NCI-H1694 (cell line): ENCODE measurements at places on chromosomes 3 and 15.

GRCh38 chr3:17259685-17260084 lies 374.9 kb downstream of the PLCL2 start:
- DNase-seq = no peak

DNA sequence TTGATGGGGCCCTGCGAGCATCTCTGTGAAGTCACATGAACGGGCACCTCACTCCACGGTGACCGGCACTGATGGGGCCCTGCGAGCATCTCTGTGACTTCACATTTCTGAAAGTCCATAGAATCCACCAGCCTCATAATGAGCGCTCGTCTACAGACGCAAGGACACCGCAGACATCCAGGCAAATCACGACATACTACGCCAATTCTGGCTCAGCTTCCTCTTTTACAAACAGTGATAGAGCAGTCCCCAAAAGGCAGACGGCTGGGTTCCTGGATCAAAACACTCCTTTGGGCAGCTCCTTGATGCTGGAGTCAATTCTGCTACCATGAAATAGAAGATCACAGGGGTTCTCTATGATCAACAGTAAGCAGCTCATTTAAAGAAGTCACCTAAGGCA lies 125.4 kb downstream of the XXYLT1 start:
- no peak for DNase-seq

DNA sequence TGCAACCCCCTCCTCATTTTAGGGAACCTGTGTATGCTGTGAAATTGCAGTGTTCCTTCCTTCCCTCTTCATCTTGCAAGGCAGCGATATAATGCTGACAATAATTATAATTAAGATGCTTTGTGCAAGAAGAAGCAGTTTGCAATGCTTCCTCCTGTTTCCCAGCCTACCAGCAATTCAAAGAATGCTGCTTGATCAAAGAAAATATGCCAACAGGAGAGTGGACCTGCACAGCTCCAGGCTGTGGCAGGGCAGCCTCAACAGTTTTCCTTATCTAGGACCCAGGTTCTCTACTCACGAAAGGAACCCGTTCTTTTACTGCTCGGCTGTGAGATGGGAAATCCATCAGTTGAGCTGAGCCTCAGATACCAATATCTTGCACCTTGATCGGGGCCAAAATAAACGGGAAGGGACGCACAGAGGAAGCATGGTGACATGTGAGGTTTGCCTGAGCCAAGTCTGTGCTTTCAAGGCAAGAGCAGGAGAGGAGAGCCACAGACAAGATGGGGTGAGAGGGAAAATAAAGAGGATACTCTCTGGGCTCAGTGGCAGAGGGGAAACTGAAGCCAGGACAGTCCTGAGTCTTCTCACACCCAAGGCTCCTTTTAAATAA lies 22.6 kb upstream of the LRTM1 start:
- no peak for DNase-seq

DNA sequence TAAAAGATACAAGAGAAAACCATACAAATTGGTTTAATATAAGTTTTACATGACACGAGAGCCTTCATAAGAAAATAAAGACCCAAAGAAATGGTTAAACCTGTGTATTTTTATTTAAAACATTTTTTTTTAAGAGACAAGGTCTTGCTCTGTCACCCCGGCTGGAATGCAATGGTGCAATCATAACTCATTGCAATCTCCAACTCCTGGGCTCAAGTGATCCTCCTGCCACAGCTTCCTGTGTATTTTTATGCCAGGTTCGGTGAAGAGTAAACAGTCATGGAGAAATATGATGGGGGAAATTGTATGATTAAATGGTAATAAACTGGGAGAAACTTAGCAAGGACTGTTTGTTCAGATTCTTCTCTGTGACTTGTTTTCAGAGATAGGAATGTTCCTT lies 441.0 kb downstream of the TUSC7 start:
- no peak for DNase-seq

- DNase-seq = no peak
These were observed 6.6 kb downstream of the FAM98B start for GRCh38 chr15:38460543-38460942.

DNA sequence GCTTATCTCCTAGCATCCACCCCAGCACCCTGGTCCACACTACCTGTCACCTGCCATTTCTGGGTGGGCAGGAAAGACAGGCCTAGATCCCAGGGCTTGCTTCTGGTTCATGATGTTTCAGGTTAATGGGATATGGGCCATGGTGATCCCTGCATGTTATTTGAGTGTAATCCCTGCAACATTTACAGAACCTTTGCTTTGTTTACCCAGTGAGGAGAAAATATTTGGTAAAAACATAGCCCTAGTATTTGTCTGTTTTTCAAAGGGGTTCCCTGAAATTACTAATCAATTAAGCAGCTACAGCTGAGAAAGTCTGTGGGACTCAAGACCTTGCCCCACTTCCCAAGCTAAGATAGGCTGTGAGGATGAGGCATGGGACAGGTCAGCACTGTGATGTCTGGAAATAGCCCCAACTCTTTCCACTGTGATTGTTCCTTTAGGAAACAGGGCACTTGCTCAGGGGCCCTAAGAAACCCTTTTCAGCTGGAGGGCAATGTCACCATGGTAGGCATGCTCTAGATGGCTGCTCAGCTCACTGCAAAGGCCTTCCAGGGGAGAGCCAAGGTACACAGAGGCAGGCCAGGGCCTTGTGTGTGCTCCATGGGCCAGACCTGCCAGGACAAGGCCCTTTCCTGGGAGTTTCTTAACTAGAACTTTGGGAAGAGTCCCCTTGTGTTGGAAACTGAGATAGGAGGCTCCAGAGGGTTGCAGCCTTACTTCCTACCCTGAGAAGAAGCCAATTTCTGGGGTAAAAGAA lies 11.1 kb downstream of the TRANK1 start:
- DNase-seq = no peak

GRCh38 chr15:96042734-96043224 lies 287.7 kb upstream of the NR2F2 start:
- no peak for DNase-seq

GRCh38 chr3:62372621-62373041 lies 719 bp downstream of the FEZF2 start:
- DNase-seq = no peak

- no peak for DNase-seq
These were observed 454.4 kb downstream of the LPP start for GRCh38 chr3:188608401-188608800.

DNA sequence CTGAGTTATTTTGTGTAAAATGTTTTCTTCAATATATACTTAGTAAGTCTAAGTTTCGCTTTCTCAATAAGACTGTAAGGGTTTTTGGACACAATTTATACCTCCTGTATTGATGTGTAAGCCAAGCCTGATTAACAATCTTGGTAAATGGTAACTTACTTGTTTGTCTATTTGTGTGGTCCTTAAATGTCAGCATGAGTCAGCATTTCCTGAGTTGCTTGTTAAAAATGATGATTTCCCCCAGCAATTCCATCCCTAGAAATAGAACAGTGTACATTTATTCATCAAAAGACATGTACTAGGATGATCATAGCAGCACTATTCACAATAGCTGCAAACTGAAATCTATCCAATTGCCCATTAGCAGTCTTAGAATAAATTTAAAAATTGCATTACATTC lies 53.4 kb upstream of the LRIG1 start:
- no peak for DNase-seq

GRCh38 chr3:98744283-98744682 lies 18.9 kb upstream of the ST3GAL6 start:
- no peak for DNase-seq

DNA sequence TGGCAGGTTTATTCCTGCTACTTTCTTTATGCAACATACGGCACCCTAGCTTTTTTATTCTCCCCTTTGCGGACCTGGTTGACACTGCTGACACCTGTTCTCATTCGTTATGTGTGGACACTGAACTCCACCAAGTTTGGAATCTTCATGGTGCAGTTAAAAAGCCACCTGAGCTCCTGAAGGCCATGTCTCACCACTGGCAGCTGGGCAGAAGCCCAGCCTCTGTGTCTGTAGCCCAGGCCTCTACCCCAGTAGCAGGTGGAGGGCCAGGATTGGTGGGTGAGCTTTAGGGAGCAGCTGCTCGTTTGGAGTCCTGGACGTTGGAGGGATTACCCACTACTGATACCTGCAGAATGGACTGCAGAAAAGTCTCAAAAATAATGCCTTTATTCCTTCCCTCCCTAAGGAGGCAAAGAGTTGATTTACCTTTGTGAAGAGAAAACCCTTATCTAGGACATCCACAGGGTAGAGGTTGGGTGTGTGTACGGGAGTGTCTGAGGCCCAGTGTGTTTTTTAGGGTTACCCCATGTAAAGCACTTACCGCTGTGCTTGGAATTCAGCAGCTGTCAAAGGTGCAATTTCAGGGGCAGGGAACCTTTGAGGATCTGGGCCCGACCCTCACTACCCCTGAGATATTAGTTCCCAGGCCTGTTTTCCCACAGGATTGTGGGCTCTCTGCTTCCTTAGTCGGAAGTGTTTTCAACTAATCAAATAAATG lies 637 bp upstream of the CCNDBP1 start:
- DNase-seq = no peak

- DNase-seq = no peak
These were observed 50.7 kb upstream of the FOXB1 start for GRCh38 chr15:59953392-59953883.

GRCh38 chr3:188152660-188153436 lies 1.1 kb upstream of the LPP start:
- DNase-seq = no peak

DNA sequence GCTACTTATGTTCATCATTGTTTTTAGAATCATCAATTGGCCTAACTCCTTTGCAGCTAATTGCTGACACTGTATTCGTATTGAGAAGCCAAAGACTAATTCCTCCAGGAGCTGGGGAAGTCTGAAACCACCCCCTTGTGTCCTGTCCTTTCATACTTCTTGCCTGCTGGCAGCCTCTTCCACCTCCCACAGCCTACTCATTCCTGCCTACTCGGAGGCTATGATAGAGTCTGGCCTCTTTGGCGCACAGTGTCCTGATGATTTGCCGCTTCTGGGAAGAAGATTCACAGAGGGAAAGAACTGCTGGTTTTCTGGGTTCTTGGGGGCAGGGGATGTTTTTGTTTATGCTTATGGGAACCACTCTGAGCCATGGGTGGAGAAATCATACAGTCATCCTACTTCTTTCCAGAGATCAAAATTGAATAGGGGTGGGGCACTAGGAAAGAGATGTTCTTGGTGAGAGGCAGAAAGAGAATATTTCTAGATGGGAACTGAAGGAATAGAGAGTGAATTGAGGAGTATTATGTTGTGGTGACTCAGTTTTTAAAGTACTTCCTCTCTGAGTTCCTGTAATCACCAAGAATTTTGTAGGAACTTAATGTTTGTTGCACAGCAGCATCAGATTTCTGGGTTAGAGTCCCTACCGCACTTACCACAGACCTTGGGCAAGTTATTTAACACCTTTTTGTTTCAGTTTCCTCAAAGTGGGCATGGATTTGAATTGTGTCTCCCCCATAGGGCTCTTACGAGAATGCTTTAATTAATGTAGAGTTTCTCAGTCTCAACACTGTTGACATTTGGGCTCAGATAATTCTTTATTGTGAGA lies 22.1 kb upstream of the SCAANT1 start:
- no peak for DNase-seq
